ENCODE measurements at places on chromosomes 11 and 22. TPM values are rescaled to one million over a fixed set of nuclear protein-coding genes. Genes with fewer than 3 reads are reported as not detected.
A peak's percentile ranks its signal among the peaks of the same experiment; 100 is the strongest.

Gene OR52N2
- total RNA-seq, result not detected

Gene HORMAD2
- not detected for total RNA-seq

GRCh38 chr11:73192272-73192671, 25.8 kb upstream of the P2RY2 start:
- no peaks in the 10 kb centered on the region for H3K36me3 ChIP-seq
- no peak for DNase-seq
- H3K27ac ChIP-seq, result no peak overlapping the region
- no peak overlapping the region for H3K4me3 ChIP-seq
- peaks cover 3% of the 10 kb centered on the region for H3K4me1 ChIP-seq

- H3K27me3 ChIP-seq, result no peaks in the 10 kb centered on the region
- no peak for DNase-seq
- no peak overlapping the region for H3K27ac ChIP-seq
- H3K4me3 ChIP-seq, result no peak overlapping the region
These were observed 1.2 kb upstream of the H19 start for GRCh38 chr11:1998861-1999260.

DNA sequence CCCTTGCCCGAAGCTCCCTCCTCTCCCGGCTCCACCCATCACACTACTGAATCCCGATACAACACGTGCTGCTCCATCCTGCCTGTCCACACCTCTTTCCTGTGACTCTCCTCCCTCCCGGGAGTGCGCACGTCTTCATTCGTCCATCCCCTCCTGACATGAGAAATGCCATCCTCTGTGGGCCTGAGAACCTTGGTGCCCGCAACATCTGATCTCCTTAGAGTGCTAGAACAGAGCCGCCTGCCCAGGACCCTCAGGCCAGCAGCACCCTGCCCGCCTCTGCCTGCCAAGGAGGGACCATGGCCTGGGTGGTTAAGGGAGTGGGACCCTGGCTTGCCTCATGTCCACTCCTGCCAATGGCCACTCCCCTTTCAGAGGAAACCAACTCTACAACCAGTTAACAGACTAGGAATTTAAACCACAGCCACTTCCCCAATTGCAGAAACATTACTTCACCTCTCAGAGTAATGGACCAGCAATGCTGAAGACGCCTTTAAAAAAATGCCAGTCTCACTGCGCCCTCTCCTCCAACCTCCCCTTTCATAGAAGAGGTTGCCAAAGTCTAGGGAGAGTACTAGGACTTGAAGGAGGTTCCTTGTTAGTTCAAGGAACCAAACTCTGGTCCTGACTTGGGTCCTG, 466.3 kb downstream of the OPCML start:
- H3K4me3 ChIP-seq, result no peak overlapping the region
- H3K27ac ChIP-seq, result no peak overlapping the region
- DNase-seq, result no peak
- H3K4me1 ChIP-seq, result peaks cover 3% of the 10 kb centered on the region
- peaks cover 16% of the 10 kb centered on the region for H3K27me3 ChIP-seq

- no peak overlapping the region for H3K4me3 ChIP-seq
- H3K27ac ChIP-seq, result no peak overlapping the region
- H3K27me3 ChIP-seq, result no peaks in the 10 kb centered on the region
These were observed 38.6 kb upstream of the BMAL1 start for GRCh38 chr11:13238879-13239514.

DNA sequence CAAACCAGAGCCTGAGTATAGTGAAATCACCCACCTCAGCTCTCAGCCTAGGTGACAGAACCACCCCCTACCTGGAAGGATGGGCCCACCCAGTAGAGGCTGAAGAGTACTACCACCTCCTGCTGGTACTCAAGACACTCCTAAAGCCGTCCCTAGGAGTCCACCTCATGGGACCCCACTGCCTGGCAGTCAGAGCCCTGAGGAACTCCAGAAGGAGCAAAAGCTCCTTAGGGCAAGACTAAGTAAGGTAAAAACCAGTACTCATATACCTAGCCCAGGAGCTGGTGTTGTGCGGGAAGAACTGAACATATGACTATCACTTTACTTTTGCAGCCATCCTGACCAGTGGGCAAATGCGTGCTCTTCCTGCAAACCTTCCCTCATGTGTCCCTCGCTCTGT, 36.3 kb downstream of the HIRA start:
- H3K4me3 ChIP-seq, result no peak overlapping the region
- H3K4me1 ChIP-seq, result no peaks in the 10 kb centered on the region
- no peak for DNase-seq
- H3K27me3 ChIP-seq, result no peaks in the 10 kb centered on the region

DNA sequence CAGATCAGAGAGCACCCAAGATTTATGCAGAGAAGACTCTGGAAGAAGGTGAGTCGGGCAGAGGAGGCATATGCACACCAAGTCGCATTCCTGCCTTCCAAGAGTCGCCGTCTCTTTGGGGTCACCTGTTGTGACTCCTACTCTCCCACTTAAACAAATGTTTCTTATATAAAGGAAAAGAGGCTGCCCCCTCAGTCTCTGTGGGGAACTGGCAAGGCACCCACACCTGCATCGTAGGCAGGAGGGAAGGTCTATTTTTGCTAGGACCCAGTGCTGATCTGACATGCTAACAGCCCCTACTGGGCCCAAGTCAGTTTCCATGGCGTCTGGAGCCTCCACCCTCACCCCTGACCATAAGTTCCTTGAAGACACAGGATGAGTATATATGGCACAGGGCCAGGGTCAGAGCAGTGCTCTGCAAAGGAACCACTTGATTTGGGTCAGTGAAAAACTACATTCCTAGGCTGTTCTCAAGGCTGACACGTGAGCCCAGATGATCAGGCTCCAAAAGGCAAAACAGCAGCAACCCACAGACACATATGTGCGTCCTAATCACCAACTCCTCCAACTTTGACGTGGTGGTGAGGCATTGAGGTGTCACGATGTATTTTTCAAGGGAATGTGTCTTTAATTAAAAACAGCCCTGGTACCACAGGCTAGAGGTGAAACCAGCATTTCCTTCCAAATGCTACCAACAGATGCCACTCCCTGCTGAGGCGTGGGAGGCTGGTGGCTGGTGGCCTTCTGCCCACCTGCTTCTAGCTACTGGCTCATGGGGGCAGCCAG, 55.6 kb upstream of the CSNK2A3 start:
- no peak for DNase-seq
- H3K36me3 ChIP-seq, result no peaks in the 10 kb centered on the region
- peak overlapping the region; percentile 75 for H3K27ac ChIP-seq
- H3K27me3 ChIP-seq, result no peaks in the 10 kb centered on the region
- H3K4me3 ChIP-seq, result no peak overlapping the region
- peaks cover 73% of the 10 kb centered on the region for H3K4me1 ChIP-seq

DNA sequence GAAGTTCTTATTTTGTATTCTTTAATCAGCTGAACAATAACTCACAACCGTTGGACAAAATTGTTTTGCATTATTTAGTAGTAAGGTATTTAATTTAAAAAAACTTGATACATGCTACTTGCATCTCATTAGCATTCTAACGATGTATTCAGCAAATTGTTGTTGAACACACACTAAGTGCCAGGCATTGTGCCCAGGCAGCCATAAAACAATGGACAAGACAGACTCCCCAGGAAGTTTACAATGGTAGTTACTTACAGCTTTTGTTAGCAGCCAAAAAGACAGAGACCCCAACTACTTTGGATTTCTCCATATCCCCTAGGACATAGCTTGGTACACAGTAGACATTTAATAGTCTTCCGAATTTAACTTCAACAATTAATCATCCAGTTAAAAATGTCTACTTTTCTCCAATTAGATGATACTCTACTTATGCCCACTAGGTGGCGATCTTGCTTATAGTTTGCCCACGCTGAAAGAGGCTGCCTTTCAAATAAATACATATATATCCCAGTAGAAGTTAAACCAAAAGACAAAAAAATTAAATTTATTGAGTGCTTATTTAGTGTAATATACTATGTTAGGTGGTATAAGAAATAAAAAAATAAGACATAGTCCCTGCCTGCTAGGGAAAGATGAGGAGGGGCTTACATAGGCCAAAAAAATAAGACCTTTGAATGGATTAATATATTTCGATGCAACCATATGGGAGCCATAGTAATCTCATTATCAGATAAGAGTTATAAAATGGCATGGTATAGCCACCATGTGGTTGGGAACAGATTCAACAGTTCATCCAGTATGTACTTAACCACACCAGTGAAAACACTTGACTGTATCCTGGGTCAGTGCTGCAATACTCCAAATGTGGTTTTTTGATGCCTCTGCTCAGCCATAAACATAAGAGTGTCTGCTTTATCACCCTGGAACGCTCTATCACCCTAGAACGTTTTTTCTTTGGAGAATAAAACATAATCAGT, 2.0 kb upstream of the FJX1 start:
- H3K27me3 ChIP-seq, result peaks cover 49% of the 10 kb centered on the region
- H3K36me3 ChIP-seq, result no peaks in the 10 kb centered on the region
- no peak for DNase-seq
- H3K4me1 ChIP-seq, result peaks cover 15% of the 10 kb centered on the region

- H3K4me3 ChIP-seq, result no peak overlapping the region
- H3K4me1 ChIP-seq, result peaks cover 28% of the 10 kb centered on the region
- H3K27ac ChIP-seq, result peak overlapping the region; percentile 87
These were observed 13.6 kb downstream of the PARVB start for GRCh38 chr22:44037519-44038375.

DNA sequence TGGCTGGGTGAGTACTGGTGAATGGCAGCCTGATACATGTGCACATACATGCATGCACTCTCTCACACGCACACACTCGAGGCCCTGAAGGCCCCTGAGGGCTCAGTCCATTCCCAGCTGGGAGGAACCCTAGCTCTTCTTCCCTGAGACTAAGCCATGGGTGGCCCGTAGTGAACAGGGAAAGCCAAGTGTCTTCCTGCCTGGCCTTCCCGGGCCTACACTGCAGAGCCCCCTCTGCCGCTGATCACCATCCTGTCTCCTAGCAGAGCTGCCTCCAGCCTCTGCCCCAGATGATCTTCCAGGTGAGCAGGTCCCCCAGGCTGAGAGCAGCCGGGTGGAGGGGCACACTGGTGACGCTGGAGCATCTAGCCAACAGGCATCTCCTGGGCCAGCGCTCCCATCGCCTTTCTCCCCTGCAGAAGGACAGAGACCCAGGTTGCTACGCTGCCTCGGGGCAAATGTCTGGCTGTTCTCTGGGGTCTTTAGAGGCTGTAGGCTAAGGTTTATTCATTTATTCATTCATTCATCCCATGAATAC, 57.3 kb downstream of the CD82 start:
- no peak overlapping the region for H3K27ac ChIP-seq
- peaks cover 22% of the 10 kb centered on the region for H3K4me1 ChIP-seq
- H3K4me3 ChIP-seq, result no peak overlapping the region
- no peak for DNase-seq
- H3K36me3 ChIP-seq, result no peaks in the 10 kb centered on the region

DNA sequence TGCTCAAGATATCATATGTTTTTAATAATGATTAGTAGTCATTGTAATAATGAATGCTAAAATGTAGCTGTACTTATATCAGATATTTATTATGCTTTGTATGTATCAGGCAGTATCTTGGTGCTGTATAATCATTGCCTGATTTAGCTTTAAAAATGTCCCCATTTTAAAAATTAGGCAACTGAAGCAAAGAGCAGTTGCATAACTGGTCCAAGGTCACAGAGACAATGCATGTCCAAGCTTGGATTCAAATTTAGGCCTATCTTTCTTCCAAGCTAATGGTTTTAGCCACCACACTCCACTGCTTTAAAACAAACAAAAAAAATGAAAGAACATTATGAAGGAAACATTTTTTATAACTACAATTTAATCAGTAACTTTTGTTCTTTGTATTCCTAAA, 725.8 kb upstream of the RAG2 start:
- no peak for DNase-seq
- H3K4me1 ChIP-seq, result no peaks in the 10 kb centered on the region
- no peaks in the 10 kb centered on the region for H3K27me3 ChIP-seq
- H3K4me3 ChIP-seq, result no peak overlapping the region
- no peak overlapping the region for H3K27ac ChIP-seq

DNA sequence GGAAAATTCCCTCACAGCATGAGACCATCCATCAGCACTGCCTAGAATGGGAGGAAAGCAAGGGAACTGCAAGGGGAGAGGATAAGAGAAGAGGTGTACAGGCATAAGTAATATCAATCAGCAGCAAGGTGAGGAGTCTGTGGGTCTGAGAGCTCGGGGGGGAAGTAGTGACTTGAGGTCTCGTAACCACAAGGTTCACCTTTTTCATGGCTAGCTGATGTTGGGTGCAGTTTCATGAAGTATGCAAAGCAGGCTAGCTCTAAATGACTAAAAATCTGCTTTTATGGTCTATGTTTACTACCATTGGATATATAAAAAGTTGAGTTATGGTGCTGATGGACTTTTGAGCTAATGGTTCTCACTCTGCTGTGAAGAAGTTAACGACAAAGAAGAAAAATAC, 35.8 kb downstream of the OR4C6 start:
- H3K36me3 ChIP-seq, result no peaks in the 10 kb centered on the region
- no peaks in the 10 kb centered on the region for H3K27me3 ChIP-seq
- H3K4me3 ChIP-seq, result no peak overlapping the region

Measured in heart left ventricle (tissue), 16 donors.